ENCODE measurements at places on chromosomes 2 and 18.

DNA sequence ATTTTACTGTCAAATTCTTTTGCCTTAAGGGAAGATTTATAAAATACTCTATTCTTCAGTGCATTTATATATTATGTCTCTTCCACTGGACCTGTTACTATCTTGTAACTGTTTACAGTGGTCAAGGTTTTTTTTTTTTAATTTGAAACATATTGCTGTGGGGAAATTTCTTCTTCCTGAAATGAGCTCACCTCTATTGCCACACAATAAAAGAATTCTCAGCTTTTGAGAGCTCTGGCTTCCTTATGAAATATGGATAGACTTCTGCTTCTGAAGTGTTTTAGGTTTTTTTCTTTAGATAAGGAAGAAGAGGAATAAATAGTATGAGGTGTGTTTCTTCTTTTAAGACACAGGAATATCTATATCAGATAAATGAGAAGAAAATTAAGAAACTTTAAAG, 7.7 kb downstream of the VRK2 start:
- DNase-seq, result no peak

DNA sequence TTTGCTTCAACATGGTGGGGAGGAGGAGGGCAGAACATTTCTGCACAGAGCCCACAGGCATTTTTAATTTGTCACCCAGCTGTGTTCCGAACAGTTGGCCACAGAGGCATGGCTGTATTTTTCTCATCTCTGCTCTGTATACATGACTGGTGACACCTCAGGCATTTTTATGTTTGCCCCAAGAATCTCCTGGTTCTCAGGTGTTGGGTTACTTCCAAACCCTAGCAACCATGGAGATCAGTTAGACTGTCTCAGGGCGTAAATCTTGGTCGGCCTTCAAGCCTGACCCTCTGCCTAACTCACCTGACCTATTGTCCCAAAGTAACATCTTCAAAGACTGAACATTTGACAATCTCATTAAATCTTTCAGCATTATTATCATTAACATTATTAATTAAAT, 100.0 kb downstream of the ABCA12 start:
- no peak for DNase-seq

DNA sequence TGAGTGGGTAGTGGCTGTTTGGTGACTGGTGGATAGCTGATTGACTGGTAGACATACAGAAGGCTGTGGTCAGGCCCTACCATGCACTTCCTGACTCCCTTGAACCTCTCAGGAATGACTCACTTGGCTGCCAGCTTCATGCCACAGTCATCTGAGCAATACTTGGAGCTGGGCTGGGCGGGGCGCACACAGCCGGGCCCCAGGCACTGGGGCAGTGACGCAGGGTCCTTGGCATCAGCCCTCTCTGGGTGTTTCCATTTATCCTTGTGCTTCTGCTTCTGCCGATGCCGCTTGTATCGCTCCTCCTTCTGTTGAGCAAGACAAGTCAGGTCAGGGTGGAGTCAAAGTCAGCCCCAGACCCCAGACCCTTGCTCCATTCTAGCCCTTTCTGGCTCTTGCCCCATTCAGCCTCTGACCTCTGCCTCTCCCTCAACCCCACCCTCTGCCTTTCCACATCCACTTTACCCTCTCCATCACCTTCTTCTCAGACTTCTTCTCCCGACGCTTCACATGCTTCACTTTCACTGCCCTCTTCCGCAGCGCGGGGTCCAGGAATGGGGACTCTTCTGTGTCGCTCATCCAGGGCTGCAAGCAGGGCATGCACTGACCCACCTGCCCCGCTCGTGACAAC, 3.0 kb upstream of the MBD1 start:
- DNase-seq, result no peak

DNA sequence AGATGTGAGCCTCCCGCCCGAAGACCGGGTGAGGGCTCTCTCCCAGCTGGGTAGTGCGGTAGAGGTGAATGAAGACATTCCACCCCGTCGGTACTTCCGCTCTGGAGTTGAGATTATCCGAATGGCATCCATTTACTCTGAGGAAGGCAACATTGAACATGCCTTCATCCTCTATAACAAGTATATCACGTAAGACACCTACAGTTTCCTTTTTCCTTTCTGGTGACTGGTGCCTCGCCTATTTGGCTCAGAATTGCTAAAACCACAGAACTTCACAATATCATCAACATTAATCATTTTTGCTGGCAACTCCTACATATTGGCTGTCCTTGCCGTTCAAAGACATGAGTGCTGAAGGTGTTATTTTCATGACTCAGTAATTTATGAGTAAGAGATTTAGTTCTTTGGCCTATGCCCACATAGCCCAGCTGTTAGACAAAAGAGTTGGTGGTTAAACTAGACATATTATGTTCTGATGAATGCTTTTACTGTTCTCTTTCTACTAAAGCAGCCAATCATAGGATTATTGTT, 2.2 kb downstream of the STAMBP start:
- no peak for DNase-seq

- peak; percentile 58 for DNase-seq
These were observed 34.1 kb upstream of the NXPH2 start for GRCh38 chr2:138814123-138814898.

DNA sequence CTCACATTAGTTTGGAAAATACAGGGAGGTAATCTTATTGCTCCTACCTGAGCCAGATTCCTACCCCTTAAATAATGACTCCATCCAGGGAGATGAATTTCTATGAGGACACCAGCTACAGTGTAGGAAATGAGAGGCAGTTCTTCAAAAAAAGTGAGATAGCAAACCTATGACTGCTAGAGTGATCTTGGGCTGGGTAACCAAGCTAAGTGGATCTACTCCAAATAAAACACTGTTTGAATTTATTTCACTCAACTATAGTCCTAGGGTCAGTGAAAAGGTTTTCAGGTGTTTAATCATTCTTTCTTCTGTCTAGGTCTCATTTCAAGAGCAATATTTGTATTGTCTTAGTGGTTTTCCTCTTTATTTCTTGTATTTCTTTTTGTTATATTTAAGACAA, 272.1 kb upstream of the VWC2L start:
- no peak for DNase-seq

DNA sequence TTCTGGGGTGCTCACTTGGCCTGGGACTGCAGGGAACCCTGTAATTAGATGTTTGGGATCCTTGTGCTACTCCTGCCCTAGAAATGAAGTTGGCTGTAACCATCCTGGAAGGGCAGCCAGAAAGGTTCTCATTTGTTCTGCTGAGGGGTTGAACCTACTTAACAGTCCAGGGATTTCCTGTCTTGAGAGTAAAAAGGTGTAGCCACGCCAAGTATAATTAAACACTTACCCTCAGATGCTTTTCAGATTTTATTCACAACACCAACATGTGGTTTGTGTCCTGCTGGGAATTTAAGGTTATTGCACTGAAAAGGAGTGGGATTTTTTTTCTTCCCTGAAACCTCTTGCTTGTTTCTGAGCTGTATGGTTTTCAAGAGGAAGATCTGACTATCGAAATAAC, 222.4 kb upstream of the APCDD1 start:
- no peak for DNase-seq

- no peak for DNase-seq
These were observed 565.2 kb upstream of the NRXN1 start for GRCh38 chr2:51597086-51597485.

- no peak for DNase-seq
These were observed 91.9 kb upstream of the GPC1 start for GRCh38 chr2:240343548-240343947.

DNA sequence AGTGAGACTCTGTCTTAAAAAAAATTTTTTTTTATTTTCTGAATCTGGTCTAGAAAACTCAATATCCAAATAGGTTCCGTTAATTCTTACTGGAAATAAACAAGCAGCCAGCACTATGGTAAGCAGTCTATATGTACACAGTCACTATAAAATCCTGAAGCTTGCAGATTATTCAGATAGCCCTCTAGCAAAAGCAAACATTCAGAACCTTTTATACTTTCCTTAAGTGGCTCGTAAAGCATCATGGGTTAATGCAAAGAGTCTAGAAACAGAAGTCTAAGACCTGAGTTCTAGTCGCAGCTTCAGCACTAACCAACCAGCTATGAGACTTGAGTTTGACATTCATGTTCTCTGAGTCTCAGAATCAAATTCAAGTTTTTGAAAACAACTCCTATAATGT, 51.9 kb downstream of the SIGLEC15 start:
- no peak for DNase-seq

GRCh38 chr2:214542866-214543265, 132.0 kb downstream of the VWC2L start:
- DNase-seq, result no peak

DNA sequence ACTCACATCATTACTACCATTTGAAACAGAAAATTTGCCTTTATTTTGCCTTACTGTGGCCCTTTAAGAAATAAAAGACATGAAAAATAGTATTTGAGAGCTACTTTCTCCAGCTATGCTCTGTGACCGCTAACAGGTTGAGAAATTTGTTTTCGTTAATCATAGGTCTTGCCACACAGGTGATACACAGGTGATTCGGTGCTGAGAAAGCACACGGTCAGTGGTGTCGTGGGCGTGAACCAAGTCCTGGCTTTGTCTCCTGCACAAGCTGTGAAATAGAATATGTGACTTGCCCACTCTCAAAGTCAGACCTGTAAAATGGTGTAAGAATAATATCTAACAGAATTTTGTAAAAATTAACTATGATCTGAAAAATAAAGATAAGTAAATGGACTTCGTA, 155.3 kb upstream of the SLC39A10 start:
- DNase-seq, result no peak

DNA sequence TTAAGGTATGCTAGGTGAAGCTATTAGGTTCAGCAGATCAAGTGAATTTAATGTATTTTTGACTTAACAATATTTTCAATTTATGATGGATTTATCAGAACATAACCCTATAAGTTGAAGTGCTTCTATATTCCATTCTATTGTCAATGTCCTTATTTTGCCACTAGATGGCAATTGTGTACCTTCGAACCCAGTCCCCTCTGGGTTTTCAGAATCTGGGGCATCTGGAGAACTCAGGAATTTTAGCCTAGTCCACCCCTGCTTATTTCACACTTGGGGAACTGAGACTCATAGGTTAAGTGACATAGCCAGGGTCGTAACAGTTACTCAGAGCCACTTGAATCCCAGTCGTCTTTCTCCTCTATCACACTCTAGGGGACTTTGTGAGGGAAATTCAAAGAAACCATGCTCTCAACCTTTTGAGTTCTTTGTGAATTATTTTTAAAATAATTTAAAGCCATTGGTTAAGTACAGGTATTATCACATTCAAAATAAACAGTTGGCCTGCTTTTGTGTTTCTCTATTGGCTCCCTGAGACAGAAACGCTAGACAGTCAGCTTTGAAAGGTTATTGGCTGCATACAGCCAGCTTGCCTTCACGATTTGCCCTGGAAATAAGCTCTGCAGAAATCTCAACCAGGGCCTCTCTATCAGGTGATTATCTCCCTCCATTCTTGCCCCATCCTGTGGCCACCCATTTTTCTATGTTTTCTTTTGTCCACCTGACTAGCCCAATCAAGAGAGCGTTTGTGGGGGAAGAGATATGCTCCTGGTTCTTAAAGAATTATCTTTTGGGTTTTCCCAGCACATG, 145.0 kb downstream of the TTC27 start:
- no peak for DNase-seq

DNA sequence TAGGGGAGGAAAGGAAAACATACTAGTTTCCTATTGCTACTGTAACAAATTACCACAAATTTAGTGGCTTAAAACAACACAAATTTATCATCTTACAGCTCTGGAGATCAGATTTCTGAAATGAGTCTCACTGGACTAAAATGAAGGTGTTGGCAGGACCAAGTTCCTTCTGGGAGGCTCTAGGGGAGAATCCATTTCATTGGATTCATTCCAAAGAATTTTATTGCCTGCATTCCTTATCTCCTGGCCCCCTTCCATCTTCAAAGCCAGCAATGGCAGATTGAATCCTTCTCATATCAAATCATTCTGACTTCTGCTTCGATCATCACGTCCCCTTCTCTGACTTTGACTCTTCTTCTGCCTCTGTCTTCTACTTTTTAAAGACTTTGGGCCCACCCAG, 250.9 kb downstream of the IRS1 start:
- DNase-seq, result no peak

DNA sequence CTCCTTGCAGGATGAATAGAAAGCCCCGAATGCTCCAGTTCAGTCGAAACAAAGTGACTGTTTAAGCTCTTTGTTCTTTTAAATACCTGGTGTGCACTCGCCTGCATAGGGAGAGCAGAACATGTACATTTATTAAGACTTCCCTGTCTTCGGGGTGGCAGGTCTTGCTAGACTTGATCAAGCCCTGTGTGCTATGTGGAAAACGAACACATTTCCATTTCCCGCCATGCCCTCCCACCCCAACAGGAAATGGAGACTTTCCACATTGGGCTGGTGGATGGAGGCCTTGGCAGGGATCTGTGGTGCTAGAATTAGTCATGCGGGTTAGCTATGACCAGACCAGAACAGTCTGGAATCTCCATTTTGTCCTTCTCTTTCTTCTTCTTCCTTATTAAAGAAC, 321.0 kb upstream of the THSD7B start:
- DNase-seq, result no peak

- no peak for DNase-seq
These were observed 58.8 kb upstream of the FOSL2 start for GRCh38 chr2:28333606-28334526.

GRCh38 chr2:224959556-224959955, 82.7 kb downstream of the DOCK10 start:
- no peak for DNase-seq

DNA sequence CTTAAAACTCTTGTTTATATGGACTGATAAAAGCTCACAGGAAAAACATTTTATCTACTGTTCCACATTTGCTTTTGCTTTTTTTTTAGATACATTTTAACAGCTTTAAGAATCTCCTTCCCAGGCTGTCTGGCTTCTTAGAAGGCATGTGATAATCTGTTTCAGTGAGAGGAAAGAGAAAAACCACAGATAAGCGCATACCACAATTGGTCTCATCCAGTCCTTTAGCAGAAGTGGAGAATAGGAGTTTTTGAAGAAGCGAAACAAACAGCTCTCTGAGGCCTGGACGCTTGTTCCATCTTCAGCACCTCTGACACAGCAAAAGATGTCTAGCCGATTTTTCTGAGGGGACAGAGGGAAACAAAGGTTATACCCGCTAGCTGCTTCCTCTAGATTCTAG, 37.6 kb downstream of the RMC1 start:
- DNase-seq, result peak; percentile 29

GRCh38 chr2:149055751-149056150, 17.3 kb downstream of the LYPD6B start:
- DNase-seq, result no peak

DNA sequence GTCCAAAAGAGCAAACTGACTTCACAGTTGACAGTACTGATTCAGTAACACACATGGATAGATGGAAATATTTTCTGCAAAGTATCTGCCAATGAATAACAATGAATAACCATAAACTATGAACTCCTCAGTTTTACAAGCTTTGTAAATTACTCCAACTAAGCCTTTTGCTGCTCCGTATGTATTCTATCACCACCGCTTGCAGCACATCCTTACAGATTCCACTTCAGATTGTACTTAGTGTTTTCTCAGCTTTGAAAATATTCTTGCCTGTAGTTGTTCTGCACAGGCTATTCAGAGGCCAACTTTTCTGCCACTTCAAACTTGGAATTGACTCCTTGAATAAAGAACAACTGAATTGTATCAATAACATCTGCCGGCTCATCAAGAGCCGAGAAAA, 36.2 kb downstream of the TLK1 start:
- no peak for DNase-seq

GRCh38 chr2:174591740-174592139, 5.9 kb downstream of the WIPF1 start:
- DNase-seq, result no peak
